GM04503 (cell line): ENCODE measurements at places on chromosomes 6 and 20.
A peak's percentile ranks its signal among the peaks of the same experiment; 100 is the strongest.

- no peak for DNase-seq
Measured at GRCh38 chr6:100906325-100906724, 25.2 kb upstream of the ASCC3 start.

DNA sequence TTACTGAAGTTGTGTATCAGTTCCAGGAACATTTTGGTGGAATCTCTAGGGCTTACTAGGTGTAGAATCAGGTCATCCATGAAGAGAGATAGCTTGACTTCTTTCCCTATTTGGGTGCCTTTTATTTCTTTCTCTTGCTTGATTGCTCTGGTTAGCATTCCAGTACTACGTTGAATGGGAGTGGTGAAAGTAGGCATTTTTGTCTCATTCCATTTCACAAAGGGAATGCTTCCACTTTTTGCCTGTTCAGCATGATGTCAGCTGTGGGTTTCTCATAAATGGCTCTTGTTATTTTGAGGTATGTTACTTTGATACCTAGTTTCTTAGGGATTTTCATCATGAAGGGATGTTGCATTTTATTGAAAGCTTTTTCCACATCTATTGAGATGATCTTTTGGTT lies 195.3 kb downstream of the MOXD1 start:
- DNase-seq: no peak

DNA sequence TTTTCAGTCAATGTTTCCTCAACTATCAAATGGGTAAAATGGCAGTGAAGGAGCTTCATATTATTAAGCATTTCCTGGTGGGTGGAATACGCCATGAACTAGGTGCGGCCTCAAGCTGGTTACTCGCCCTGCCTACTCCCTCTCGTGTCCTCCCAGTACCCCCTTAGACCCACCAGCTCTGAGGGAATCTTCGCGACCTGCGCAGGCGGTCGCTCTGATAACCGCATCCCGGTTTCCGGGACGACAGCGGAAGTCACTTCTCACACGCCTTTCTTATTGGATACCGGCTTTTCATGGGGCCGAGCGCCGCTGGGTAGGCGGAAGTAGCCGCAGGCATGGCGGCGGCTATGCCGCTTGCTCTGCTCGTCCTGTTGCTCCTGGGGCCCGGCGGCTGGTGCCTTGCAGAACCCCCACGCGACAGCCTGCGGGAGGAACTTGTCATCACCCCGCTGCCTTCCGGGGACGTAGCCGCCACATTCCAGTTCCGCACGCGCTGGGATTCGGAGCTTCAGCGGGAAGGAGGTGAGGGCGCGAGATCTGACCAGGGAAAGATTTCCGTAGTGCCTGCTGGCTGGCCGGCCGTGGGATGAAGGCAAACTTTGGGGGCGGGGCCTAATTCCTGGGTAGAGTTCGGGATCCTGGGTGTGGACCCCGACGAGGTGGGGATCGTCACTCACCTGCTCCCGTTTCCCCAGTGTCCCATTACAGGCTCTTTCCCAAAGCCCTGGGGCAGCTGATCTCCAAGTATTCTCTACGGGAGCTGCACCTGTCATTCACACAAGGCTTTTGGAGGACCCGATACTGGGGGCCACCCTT lies at the start of gene PIGT:
Gene PIGT (plus strand): TSS at position 320 of the 816 bp plus-strand sequence. CDS start 16 bp downstream, at position 336.
- peak; percentile 42 for DNase-seq

- DNase-seq: peak; percentile 22
Measured at GRCh38 chr6:142112451-142113061, 20.2 kb upstream of the GJE1 start.

DNA sequence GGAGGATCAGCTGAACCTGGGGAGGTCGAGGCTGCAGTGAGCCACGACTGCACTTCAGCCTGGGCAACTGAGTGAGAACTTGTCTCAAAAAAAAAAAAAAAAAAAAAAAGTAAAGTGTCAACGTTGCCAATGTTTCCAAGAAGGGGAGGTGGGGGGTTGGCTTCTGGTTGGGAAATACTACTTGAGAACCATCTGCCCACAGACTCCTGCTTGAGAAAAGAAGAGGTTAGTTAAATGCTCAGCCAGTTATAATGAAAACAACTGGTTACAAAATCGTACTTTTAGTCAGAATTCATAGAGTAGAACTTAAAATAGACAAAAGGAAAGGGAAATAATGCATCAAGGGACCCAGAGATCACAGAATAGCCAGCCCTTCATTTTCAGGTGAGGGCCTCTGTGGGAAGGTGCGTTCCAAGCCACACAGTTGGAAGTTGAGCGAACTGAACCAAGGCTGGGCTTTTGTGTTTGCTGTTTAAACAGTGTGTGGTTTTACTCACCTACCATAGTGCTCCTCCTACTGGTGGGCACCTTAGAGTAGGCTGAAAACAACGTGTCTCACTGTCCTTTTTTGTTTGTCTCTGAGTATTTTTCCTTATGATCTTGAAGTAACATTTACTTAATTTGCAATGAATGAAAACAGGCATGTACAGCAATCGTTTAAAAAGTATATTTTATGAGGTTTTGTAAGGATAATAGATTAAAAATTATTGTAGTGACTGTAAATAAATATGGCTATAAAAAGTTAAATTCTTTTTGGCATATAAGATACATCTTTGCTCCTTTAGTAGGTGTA lies 200.7 kb downstream of the BCAS1 start:
- DNase-seq: no peak

DNA sequence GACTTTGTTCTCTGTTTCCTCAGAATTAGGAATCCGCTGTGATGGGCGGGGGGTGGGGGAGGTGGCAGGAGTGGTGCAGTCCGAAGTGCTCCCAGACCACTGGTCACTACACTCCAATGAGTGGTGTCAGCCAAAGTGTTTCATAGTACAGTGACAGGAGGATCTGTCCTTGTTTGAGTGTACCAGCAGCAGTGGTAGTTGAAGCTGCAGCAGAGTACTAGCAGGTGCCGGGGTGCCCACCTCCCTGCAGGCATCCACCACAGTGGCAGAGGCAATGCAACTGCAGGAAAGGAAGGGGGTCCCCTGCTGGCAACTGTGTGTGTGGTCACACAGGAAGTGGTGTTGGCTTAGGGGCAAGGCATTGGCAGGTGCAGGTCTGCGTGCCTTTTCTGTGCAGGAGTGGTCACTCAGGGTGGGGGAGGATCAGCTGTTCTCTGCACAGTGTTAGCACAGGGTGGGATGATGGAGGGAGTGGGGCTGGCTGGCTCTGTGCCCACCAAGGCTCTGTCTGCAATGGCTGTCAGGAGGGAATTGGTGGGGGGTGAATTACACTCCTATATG lies 9.7 kb downstream of the HLA-DOB start:
- DNase-seq: no peak

GRCh38 chr20:51014797-51015722 lies 7.8 kb downstream of the KCNG1 start:
- DNase-seq: no peak

DNA sequence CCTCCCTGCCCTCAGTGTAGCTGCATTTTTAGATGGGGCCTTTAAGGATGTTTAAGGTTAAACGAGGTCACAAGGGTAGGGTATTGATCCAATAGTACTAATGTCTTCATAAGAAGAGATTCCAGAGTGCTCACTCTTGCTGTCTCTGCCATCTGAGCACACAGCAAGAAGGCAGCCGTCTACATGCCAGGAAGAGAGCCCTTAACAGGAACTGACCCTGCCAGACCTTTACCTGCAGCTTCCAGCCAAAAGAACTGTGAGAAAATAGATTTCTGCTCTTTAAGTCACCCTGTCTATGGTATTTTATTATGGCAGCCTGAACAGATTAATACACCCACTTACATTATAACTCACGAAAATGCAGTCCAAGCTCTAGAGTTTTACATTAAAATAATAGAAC lies 685.3 kb upstream of the MARCKS start:
- no peak for DNase-seq

- no peak for DNase-seq
Measured at GRCh38 chr6:161393292-161393691, 119.4 kb upstream of the AGPAT4 start.

DNA sequence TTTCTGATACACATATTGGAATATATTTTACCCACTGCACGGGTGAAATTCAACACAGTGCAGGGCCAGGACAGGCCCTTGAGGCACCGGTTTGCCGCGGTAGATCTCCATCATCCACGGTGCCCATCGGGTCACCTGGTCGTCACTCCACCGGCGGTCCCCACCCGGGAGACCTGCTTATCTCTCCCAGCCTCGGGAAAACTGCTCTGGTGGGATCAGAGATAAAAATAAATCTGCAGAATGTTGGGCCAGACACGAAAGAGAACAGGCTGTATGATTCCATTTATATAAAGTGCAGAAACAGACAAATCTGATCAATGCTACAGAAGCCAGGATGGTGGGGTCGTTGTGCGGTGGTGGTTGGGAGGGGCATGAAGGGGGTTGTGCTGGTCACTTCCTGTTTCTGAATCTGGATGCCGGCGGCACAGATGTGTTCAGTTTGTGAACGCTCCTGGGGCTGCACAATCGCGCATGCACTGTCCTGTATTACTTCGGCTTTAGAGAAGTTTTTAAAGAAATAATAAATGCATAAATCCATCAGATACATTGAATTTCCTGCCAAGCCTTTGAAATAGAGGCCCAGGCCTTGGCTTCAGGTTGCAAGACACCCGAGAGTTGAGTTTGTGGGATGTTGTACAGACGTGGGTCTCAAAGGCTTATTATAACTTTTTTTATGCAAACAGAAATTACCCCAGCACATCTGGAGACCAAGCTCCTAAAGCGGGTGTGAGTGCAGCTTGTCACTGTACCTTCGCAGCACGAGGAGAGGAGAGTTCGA lies 54.3 kb downstream of the ANKRD60 start:
- DNase-seq: no peak

GRCh38 chr20:10539818-10540553 lies 104.9 kb downstream of the SLX4IP start:
- no peak for DNase-seq

GRCh38 chr6:107337191-107337741 lies 122.1 kb downstream of the PDSS2 start:
- no peak for DNase-seq

GRCh38 chr20:50116368-50116999 lies 3.5 kb upstream of the UBE2V1 start:
- DNase-seq: no peak

GRCh38 chr6:38207375-38207774 lies 387.8 kb downstream of the ZFAND3 start:
- DNase-seq: no peak

DNA sequence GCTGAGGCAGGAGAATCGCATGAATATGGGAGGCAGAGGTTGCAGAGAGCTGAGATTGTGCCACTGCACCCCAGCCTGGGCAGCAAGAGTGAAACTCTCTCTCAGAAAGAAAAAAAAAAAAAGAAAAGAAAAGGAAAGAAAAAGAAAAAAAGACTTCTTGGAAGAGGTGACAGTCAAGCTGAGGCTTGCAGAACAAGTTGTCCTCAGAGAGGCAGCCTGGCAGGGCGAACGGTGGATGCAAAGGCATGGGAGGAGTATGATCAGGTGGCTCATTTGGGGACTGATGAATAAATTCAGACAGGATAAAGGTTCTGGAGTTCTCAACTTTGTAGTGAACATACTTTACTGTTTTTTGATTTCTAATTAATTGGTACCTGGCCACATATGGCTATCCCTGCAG lies 12.4 kb downstream of the ZNF341 start:
- DNase-seq: no peak

DNA sequence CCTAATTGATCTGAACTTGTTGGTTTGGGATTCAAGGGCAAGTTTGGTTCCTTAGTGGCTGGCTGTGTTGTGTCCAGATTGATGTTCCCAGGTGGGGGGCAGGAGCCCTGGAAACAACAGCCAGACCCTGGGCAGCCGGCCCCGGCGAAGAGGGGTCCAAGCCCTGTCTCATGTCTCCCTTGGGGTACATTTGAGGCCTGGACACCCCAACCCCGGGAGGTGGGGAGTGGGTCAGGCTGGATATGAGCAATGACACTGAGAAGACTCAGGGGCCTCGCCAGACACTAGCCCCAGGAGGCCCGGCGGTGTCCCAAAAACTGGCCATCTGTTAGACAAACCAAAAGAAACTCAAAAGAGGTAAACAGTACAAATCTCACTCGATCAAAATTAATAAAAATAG lies 79.6 kb downstream of the YTHDF1 start:
- no peak for DNase-seq

DNA sequence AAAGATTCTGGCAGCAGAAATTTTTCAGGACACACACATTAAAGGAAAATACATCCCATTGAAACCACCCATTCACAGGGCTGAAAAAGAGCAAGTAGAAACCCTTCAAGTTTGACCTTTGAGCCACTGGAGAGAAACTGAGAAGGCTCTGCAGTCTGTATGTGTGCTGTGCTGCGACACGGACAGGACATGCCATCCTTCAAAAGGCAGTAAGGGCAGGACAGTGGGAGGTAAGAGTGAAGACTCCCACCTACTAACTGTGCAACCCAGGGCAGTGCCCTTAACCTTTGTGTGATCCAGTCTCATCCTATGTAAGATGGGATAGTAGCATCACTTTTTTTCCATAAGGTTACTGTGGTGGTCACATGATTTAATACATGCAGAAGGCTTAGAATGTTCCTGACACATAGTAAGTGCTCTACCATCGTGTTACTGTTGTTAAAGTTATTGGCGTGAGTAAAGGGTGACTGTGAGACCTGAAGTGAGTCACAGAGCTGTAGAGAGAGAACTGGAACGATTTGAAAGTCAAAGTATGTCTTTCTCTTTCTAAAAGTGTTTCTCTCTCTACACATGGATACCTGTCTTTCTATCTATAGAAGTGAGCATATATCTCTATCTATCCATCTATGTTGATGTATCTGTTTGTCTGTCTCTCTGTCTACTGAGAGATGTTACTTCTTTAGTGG lies 153.7 kb upstream of the OLIG3 start:
- no peak for DNase-seq

GRCh38 chr6:15897063-15897876 lies 231.6 kb upstream of the MYLIP start:
- no peak for DNase-seq

DNA sequence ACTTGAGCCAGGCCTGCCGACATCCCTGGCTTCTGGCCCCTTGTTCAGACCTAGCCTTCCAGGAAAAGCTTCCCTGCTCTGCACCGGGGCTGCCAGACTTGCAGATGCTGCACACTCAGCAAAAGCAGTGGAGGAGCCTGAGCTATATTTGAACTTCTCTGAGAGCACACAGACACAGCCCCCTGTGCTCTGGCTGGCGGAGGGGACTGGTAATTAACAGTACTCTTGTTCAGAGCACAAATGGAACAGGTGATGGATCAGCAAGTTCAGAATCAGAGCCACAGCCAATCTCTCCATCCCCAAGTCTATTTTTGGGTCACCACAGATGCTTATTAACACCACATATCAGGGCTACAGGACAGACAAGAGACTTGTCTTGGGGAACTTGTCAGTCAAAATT lies 27.6 kb upstream of the RIMS4 start:
- DNase-seq: no peak

GRCh38 chr6:129031051-129031599 lies 148.2 kb downstream of the LAMA2 start:
- DNase-seq: peak; percentile 82

DNA sequence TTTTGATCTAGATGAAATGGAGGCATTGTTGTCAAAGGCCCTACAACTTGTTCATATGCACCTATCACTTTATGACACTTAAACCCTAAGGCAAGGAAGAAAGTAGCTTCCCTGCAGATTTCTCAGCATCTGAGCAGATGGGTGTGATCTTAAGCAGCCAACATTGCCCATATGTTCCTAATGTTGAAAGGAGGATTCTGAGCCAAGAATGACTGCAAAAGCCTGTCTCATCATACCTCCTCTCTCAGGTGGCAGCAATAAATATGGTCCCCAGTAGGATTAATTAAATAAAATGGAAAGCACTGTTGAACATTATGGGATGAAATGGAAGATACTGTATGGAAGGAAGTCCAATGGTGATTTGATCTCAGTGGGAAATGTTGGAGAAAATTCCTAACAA lies 538.1 kb upstream of the MAN1A1 start:
- no peak for DNase-seq
